ENCODE measurements at places on chromosomes 6 and 20.

DNA sequence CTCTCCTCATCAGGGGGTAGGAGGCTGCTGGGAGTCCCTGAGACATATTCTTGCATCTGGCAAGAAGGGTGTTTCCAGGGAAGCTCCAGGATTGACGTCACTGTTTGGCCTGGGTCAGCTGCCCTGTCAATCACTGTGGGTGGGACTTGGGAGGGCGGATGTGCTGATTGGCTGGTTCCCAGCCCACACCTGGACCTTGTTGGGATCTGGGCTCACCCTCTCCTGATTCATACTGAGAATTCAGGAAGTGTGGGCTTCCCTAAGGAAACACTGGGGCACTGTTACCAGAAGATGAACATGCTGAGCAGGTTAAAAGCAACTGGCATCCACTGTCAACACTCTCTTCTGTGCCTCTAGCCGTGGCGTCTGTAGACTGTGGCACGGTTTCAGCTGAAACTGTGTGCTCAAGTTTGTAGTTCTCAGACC lies 36.5 kb downstream of the CDH26 start:
- DNase-seq, result no peak

DNA sequence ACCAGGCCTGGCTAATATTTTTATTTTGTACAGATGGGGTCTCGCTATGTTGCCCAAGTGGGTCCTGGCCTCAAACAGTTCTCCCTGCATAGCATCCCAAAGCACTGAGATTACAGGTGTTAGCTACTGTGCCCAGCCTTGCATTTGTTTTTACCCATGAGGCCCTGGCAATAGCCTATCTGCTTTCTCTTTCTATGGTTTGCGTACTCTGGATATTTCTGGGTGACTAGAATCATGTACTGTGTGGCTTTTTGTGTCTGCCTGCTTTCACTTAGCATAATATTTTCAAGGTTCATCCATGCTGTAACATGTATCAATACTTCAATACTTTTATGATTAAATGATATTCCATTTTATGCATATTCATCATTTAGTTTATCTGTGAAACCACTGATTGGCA lies 451.7 kb downstream of the GRIK2 start:
- DNase-seq, result no peak

DNA sequence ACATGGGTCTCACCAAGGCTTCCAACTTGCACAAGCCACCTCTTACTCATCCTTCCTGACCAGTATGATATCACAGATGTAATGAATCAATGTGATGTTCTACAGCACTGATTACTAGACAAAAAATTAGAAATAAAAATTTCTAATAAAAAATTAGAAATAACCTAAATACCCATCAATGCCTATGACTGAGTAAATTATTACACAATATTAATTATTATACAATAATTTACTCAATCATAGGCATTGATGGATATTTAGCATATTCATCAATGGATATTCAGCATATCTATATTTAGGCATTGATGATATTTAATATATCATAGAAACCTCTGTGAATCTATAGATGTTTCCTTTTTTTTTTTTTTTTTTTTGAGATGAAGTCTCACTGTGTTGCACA lies 43.2 kb upstream of the MBOAT1 start:
- DNase-seq, result no peak

GRCh38 chr20:63314566-63315239 lies 21.7 kb downstream of the COL20A1 start:
- DNase-seq, result no peak

- DNase-seq, result no peak
Measured at GRCh38 chr20:18250217-18250616, 38.1 kb upstream of the ZNF133 start.

DNA sequence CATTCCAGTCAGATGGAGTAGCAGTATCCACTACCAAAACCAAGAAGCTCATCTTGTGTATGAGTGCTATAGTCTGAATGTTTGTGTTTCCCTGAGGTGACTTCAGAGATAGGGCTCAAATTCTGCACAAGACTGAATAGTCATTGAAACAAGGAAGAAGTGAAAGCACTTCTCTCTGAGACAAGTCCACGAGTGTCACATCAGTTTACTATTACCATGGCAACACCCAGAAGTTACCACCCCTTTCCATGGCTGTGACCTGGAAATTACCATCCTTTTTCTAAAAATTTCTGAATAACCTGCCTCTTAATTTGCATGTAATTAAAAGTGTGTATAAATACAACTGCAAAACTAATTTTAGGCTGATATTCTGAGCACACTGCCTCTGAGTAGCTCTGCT lies 682.1 kb upstream of the ADGRB3 start:
- no peak for DNase-seq

- DNase-seq, result no peak
Measured at GRCh38 chr20:62656197-62656918, 14.1 kb downstream of the SLCO4A1 start.

GRCh38 chr6:159118924-159119323 lies 50.3 kb upstream of the FNDC1 start:
- DNase-seq, result no peak

DNA sequence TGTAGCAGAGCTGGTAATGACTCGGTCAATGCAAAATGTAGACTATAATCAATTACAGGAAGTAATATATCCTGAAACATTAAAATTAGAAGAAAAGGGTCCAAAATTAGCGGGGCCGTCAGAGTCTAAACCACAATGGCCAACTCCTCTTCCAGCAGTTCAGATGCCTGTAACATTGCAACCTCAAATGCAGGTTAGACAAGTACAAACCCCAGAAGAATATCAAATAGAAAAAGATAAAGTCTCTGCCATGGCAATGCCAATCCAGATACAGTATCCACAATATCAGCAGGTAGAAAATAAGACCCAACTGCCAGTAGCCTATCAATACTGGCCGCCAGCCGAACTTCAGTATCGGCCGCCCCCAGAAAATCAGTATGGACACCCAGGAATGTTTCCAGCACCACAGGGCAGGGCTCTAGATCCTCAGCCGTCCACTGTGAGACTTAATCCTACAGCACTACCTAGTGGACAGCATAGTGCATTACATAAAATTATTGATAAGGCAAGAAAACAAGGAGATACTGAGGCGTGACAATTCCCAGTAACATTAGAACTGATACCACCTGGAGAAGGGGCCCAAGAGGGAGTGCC lies 158.4 kb downstream of the GPX5 start:
- DNase-seq, result peak; percentile 34

DNA sequence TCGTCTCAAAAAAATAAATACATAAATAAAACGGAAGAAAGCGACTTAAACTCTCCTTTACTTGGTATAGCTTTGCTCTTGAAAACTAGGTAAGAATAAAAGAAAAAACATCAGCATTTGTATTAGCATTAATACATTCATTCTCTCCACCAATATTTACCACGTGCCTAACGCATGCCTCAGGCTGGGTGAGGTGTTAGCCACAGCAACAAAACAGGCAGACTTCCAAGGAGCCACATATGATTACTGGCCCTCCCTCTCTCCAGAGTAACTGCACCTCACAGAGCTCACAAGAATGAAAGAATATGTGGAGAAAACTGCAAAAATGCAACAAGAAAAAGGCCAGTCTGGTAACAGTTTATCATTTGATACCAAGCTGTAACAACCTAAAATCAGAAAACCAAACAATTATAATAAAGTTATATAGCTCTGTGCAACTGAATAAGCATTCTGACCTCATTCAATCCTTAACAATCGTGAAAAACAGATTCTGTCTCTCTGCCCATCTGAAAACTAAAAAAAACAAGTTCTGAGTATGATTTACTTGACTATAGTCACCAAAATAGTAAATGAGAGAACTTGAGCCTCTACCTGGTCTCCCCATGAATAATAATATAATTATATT lies 5.2 kb downstream of the NAPB start:
- DNase-seq, result no peak

- no peak for DNase-seq
Measured at GRCh38 chr6:52686878-52687699, 16.2 kb downstream of the TMEM14A start.

DNA sequence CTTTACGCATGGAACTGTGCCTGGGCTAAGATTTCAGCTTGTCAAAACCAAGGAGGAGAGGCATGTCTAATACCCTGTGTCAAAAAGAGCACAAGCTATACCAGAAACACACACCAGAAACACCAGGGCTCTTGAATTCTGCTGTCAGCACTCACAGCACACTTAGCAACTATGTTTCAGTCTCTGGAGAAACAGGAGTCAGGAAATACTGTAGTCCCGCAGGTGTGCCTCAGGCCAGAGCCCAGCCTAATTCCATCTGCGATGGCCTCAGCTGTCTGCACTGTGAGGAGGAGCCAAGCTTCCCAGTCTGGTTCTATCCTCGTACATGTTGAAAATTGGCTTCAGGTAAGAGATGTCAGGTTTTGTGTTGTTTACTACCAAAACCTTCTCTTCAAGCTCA lies 31.6 kb downstream of the MTRES1 start:
- DNase-seq, result no peak

DNA sequence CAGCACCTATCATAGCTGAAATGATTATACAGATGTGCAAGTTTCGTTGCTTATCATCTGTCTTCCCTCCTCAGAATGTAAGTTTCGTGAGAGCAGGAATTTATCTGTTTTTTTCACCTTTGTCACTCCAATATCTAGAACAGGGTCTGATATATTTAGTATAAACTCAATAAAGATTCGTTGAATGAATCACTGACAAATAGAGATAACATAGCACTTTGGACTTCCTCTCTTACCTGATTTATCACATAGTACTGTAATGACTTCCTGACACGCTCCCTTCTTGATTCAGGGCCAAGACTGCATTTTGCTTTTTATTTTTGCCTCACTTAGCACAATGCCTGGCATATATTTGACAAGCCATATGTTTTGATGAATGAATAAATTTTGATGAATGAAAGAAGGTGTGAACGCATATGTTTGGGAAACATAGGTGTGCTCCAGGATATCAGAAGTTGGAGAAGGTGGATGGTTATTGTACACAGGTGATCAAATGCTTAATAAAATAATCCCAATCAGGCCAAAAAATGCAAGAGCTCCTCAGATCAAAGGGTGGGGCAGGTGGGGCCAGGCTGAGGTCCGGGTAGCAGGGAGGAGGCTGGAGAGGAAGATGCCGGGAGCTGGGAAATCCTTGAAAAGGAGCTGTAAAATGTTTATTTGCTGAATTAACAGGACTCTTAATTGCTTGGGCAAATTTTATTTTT lies 33.0 kb downstream of the PIM1 start:
- no peak for DNase-seq

DNA sequence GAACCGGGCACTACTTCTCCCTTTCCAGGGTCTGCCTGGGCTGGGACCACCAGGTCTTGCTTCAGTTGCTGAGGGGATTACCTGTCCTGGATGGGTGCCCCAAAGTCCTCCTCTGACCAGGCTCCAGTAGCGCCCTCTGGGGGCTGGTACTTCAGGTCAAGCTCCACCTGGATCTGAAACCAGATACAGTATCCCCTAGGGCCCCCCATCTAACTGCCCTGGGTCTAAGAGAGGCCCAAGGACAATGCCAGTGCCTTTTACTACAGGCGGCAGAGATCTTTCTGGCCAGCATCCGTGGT lies 11.2 kb upstream of the SPAG4 start:
- no peak for DNase-seq

- no peak for DNase-seq
Measured at GRCh38 chr20:62202083-62202395, 18.0 kb downstream of the HRH3 start.

- no peak for DNase-seq
Measured at GRCh38 chr6:3210024-3210610, 17.3 kb downstream of the TUBB2B start.

DNA sequence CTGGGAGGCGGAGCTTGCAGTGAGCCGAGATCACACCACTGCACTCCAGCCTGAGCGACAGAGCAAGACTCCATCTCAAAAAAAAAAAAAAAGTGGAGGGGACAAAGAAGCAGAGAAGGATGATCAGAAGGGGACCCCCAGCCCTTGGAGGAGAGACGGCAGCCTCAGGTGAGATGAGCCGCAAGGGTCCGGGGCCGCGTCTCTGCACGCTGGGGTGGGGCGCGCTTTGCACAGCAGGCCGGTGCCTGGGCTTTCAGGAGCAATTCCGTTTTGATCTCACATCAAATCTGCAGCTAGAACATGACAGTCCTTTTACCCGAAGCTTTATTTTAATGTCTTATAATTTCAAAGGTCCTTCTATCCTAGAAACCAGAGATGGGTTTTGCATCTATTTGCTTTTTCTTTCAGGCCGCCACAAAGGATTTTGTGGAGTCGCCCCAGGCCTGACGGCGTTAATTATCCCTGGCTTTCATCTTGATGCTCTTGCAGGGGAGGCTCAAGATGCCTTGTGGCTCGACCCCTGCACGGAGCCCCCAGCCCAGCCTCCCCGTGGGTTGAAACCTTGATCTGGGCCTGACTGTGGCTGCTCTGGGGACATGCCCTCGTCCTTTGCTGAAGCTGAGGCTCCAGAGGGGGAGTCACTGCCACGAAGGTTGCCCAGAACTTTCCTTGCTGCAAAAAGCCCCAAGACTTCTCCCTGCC lies 17.3 kb downstream of the HRH3 start:
- peak; percentile 56 for DNase-seq

GRCh38 chr6:137206577-137206976 lies 12.6 kb downstream of the IFNGR1 start:
- DNase-seq, result no peak

DNA sequence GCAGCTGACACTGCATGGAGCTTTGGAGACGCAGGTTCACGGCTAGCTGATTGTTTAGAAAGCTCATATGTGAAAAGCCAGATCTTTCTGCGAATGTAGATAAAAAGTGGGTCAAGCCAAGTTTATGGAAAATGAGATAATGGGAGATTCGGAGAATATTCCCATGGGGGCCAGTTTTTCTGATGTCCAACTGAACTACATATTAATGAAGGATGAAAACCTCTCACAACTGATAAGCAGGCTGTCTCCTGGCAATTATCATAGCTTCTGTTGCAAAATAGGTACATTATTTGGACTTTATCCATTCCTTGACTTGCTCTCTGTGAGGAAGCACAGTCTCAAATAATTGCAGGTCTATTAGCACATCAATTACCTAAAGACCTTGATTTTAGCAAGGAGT lies 21.1 kb downstream of the HDGFL1 start:
- DNase-seq, result no peak

DNA sequence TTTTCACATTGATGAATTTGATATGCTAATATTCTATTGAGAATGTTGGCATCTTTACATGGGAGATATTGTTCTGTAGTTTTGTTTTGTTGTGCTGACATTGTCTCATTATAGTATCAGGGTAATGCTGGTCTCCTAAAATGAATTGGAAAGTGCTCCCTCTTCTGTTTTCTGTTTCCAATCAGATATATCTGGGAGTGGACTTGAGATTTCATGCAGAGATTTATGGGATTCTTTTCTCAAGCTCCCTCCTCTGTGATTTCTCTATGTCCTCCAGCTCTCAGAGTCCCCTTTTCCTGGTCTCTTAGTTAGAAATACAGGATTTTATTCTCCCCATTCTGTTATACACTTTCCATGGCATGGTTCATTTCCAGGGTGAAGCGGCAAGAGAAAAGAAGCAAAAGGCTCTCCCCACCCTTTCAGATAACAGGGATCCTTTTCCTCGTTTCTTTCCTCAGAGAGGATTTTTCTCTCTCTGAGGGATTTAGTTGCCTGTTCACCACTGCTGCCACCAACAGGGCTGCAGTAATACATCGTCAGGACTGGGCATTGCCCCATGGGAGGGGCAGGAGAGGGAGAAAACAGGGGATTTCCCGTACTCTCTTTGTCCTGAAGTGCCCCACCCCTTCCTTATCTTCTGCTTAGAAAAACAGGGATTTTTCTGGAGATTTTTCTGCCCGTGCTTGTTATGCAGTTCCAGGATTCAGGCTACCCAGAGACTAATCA lies 59.3 kb upstream of the STMND1 start:
- DNase-seq, result no peak

Data from naive thymus-derived CD8-positive, alpha-beta T cell (primary cell).